ENCODE measurements at places on chromosomes 2 and 18.

DNA sequence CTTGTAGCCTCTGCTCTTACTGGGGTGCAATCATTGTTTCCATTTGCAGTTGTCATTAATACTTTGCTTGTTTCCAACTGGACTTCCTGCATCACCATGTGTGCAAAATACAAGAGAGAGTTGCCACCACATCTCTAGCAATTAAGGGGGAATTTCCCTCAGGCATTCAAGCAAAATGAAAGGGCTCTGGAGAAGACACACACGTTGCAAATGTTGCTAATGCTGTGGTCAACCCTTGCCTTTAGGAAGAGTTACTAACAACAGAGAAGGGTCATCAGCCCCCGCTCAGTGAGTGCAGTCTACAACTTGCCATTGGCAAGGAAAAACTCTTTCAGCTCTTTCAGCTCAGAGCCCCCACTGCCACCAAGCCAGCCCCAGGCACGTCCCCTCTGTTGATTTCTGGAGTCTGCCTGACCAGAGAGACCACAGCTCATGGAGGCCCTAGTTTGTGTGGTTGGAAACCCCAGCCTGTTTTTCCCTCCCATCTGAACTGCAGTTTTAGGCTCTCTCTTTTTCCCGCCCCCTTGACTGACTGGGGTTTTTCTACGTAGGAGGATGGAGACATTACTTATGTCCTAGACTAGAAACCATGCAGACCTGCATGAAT is 25.9 kb upstream of the GPR45 start:
- no peak for DNase-seq

GRCh38 chr2:134199123-134199522 is 54.7 kb upstream of the MGAT5 start:
- DNase-seq: no peak

- DNase-seq: no peak
Measured at GRCh38 chr2:117108741-117109267, 705.7 kb upstream of the DDX18 start.

- DNase-seq: peak; percentile 54
Measured at GRCh38 chr2:72915907-72916742, 1.2 kb upstream of the EMX1 start.

GRCh38 chr18:65938592-65939372 is 188.0 kb downstream of the CDH7 start:
- DNase-seq: peak; percentile 2

Data from GM23248 (cell line).